ENCODE measurements at places on chromosomes 7 and 10.

GRCh38 chr10:77311186-77311585 lies 326.4 kb downstream of the KCNMA1 start:
- no peak for DNase-seq

DNA sequence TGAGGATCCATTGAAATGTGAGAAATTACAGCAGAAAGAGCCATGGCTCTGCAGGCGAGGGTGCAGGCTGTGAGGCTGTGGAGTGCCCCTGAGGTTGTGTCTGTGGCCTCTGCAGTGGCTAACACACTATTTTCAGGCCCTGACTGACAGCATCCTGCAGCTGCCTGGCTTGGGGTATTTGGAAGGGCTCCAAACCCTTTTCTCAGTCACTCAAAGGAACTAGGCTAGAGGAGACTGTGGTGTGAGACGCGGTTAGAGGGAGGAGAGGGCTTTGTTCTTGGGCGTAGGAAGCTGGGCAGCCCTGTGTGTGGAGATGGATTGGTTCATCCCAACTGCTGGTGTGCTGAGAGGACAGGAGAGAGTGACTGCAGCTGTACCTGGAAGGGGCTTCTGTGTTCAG lies 134.9 kb downstream of the RAMP3 start:
- no peak for DNase-seq

- no peak for DNase-seq
Measured at GRCh38 chr10:14879928-14880193, 1.2 kb downstream of the SUV39H2 start.

DNA sequence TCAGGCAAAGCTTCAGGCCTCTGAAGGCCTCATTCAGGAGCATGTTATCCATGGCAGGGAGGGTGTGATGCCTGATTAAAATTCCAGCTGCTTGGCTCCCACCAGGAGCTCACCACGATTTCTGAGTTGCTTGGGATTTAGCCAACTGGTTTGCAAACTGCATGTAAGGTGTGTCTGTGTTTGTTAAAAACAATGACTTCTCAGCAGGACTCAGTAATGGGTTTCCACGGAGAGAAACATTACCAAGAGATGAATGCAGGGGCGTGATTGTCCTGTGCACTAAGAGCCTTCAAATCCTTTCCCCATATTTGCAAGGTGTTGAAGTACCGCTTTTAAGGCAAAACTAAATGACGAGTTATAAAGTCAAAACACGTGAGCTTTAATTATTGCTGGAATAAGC lies 88.8 kb upstream of the BTBD16 start:
- DNase-seq = no peak

- DNase-seq = no peak
Measured at GRCh38 chr10:128029290-128029651, 97.0 kb downstream of the MKI67 start.

GRCh38 chr7:71504697-71505441 lies 372.9 kb downstream of the GALNT17 start:
- DNase-seq = no peak

DNA sequence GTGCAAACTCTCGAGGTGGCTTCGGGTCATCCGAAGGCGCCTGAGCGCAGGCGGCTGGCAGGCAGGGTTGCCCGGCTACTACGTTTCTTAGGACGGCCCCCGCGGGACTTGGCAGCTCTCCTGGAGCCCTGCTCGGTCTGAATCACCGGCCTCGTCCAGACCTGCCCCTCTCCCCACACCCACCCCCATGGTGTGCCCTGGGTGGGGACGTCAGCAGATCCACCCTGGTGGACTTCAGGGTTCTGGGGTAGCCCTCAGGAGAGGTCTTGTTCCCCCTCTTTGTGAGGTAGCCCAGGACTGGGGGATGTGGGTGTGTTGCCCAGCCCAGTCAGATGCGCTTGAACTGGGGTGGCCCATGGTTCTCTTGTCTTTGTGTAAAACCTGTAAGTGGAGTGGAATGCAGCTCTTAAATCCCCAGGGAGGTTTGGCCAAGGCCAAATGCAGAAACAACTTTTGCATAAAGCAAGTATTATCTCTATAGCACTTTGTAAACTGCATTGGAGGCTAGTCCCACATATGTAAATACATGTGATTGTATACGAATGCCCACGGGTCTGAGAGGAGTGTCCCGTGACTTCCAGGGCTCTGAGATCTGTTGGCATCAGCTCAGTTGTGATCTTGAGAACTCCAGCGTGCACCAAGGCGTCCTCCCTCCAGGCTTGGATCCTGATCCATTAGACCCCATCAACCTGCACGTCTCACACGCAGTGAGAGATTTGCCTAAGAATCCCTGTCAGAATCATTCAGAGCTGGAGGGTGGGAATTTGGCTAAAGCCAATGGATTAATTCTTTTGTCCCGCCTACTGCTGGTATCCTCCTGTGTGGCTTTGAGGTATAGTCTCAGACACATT lies 1.8 kb downstream of the PFKFB3 start:
- DNase-seq = no peak

- no peak for DNase-seq
Measured at GRCh38 chr10:19857876-19858275, 41.6 kb downstream of the PLXDC2 start.

Data from BJ (cell line).